Fibroblast of the aortic adventitia (primary cell): ENCODE measurements at places on chromosomes 6 and 20.

- DNase-seq = peak; percentile 77
These were observed 65.1 kb downstream of the CGA start for GRCh38 chr6:87029711-87030314.

GRCh38 chr20:60718743-60719480 lies 533.1 kb upstream of the CDH4 start:
- DNase-seq = no peak

- DNase-seq = peak; percentile 79
These were observed 214.8 kb upstream of the CEP162 start for GRCh38 chr6:84442208-84442607.

- DNase-seq = peak; percentile 22
These were observed 192.7 kb downstream of the UTRN start for GRCh38 chr6:144477856-144478255.

GRCh38 chr6:116475141-116475540 lies 14.0 kb downstream of the CALHM6 start:
- DNase-seq = no peak

GRCh38 chr6:43143235-43144128 lies 27.6 kb upstream of the SRF start:
- DNase-seq = peak; percentile 92

GRCh38 chr20:63834491-63834880 lies 3.4 kb upstream of the ZBTB46 start:
- DNase-seq = no peak

- DNase-seq = no peak
These were observed 445.0 kb downstream of the HACE1 start for GRCh38 chr6:104414723-104415122.

DNA sequence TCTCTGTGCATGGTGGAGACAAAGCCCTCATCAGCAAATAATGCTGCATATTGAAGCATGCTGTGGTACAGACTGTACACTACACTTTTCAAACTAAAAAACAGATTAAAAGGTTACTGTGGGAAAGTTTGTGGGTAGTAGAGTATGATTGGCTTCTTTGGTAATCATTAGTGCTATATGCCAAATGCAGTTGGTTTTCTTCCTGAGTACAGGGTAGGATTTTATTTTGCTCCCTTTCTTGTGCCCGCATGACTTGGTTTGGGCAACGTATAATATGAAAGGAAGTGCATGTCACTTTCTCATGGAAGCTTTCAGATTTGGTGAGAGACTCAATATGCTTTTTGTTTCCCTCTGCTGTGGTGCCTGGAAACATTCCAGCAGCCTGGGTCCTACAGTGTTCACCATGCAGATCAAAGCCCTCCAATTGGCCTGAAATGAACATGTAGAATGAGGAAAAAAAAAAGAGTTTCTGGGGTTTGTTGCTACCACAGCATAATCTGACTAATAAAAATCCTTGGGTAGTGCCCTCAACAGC lies 270.7 kb upstream of the ADGRB3 start:
- no peak for DNase-seq

DNA sequence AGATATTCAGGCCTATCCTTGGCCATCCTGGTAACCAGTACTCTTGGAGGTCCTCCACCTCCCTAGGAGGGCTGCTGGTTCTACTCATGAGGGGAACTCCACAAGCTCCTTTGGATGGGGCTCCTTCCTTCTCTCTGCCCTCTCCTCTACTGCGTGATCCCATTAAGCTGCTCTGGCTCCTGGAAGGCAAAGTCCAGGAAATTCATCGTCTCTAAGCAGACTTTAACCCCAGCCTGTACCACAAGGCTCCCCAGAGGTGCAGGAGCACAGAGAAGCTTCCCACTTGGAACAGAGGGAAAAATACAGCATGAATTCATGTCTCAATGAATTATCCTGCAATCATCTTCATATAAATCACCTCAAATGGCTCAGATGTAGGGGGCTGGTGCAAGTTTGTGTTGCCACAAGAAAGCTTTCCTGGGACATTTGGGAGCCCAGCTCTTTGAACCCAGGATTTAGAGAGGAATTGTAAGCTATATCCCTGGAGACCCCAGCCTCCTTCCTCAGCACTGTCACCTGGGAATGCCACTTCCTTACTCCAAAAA lies 355.4 kb downstream of the CDC5L start:
- no peak for DNase-seq

- no peak for DNase-seq
These were observed 42.3 kb downstream of the UNC5CL start for GRCh38 chr6:40996591-40997233.

DNA sequence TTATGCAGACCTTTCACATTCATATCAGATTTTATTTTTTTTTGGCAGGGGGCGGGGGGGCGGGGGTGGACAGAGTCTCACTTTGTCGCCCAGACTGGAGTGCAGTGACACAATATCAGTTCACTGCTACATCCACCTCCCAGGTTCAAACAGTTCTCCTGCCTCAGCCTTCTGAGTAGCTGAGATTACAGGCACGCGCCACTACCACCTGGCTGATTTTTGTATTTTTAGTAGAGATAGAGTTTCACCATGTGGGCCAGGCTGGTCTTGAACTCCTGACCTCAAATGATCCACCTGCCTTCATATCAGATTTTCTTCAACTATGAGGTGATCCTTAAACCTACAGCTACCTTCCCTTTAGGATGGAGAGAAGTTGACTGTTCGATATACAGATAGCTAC lies 8.0 kb upstream of the SUMO4 start:
- DNase-seq = no peak

DNA sequence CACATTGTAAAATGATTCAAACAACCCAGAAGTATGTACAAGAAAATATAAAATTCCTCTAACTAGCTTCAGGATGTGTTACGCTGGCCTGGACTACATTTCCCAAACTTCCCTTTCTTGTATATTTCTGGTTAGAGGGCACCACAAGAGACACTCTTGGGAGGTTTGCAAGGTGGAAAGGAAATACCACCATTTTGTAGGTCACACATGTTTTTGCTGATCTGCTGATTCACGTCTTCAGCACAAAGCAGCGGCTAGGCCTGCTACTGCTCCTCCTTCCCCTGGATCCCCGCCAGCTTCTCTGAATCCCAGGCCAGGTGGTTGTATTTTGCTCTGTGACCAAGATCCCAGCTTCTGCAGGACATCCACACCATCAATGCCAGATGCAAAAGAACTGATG lies 104.2 kb downstream of the AGPAT4 start:
- DNase-seq = peak; percentile 53

- no peak for DNase-seq
These were observed 8.9 kb upstream of the MICB start for GRCh38 chr6:31489086-31489485.
